ENCODE measurements at places on chromosomes 6 and 20.

DNA sequence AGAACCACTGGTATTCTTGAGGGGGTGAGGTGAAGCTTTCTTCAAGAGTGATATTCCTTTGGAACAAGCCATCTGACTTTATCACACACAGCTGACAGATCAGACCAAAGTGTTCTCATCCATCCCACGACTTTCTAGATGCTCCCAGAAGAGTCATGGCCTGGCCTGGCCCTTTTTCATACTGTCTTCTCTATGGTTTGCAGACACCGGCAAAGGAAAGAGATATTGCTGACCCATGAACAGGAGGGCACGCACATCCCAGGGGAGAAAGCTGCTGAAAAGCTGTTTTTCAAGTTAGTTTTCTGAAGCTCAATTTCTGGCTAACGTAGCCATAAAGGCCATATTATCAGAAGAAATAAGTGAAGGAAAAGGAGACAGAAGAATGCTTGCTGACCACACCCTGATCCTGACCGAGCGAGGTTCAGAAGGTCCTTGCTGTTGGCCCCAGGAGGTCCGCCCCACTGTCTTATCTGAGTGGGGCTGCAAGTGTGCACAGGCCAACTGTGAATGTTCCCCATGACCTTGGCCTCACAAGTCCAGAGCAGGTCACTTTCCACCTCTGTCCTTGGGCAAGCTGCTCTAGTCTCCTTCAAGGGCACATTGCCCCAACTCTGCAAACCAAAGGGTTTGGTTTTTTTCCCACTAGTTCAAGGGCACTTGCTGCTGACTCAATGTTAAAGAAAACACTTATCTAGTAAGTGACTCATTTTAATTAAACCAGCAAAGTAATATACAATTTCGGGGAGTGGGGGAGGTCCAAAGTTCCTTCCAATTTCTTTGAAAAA lies 2.0 kb downstream of the ACSS1 start:
- DNase-seq: no peak

DNA sequence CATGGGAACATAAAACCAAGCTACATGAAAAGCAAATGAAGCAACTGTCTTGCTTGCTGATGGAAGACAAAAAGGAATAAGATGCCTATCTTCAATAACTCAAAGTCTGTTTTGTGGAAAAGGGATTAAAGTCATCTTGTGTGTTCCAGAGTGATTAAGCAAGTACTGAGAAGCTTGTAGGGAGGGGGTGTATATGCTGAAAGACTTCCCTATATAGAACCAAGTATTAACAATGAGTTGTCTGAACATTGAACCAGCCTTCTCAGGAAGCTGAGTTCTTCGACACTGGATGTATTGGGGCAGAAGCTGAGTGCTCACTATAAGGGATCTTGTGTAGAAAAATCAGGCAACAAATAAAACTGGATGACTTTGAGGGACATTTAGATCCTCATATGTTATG lies 451.8 kb downstream of the CD83 start:
- no peak for DNase-seq

GRCh38 chr6:163460307-163460782 lies 45.8 kb downstream of the QKI start:
- peak; percentile 7 for DNase-seq

GRCh38 chr6:4889701-4890100 lies 113.5 kb downstream of the CDYL start:
- no peak for DNase-seq

GRCh38 chr6:13559251-13559650 lies 15.2 kb upstream of the SIRT5 start:
- DNase-seq: no peak

DNA sequence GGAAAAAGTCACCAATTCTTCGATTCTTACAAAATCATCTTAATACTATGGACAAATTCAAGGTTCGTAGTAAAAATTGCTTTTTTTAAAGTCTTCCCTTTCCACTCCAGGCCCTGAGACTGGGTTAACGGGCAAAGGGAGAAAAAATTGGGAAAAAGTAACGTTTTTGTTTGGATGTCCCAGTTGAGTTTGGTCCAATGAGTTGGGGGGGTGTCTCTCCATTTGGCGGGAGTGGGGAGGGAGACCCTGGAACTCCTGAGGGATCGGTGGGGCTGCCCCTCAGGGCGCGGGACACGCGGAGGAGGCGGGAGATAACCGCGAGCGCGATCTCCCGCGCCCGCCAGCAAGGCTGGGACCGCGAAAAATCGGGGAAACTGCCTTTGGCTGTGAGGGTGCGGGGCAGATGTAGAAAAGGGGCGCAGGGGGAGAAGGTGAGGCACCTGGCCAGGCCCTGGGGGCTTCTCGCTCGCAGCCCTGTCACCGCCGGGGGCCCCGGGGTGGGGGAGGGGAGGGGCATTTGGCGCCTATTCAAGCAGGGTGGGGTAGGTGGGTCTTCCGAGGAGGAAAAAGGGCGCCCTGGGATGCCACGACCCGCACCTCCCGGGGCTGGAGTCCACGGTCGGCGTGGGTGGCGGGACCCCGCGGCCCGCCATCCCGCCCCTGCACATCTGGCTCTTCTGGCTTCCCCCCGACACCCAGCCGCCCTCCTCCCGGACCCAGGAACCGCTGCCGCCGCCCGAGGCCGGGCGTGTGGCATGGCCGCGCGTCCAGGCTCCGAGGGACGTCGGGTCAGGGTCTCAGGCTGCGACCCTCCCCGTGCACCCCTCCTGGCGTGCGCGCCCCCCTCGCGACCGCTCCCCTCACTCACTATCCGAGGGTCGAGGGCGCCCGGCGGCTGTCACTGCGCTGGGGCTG lies 595 bp downstream of the FBXO5 start:
- no peak for DNase-seq

GRCh38 chr6:134455319-134455718 lies 137.4 kb upstream of the SGK1 start:
- no peak for DNase-seq

DNA sequence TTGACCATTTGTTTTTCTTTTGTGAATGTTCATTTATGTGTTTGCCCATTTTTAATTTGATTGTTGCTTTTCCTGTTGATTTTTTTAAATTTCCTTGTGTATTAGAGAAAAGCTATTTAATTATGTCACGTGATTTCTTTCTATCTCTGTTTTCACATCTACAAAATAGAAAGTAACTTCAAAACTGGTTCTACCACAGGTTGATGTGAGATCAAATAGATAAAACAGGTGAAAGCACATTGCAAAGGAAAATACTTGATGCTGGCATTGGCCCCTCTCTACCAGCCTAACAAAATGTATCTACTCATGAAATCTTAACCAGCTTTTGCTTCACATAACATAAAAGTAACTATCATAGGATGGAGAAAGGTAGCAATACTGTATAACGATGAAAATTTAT lies 129.2 kb downstream of the TMEM242 start:
- no peak for DNase-seq

GRCh38 chr6:143958839-143959399 lies 49.1 kb downstream of the PLAGL1 start:
- no peak for DNase-seq

GRCh38 chr6:24078200-24078599 lies 47.8 kb upstream of the NRSN1 start:
- no peak for DNase-seq

GRCh38 chr20:14997791-14998190 lies 660.4 kb upstream of the FLRT3 start:
- no peak for DNase-seq

GRCh38 chr6:115717062-115717461 lies 343.6 kb downstream of the FRK start:
- no peak for DNase-seq

- DNase-seq: peak; percentile 77
Observed at GRCh38 chr20:8305449-8305978, 173.4 kb downstream of the PLCB1 start.

Measured in CD4-positive, alpha-beta T cell treated with Interleukin-17A for 4 hours (primary cell).